ENCODE measurements at places on chromosomes 2 and 18.

DNA sequence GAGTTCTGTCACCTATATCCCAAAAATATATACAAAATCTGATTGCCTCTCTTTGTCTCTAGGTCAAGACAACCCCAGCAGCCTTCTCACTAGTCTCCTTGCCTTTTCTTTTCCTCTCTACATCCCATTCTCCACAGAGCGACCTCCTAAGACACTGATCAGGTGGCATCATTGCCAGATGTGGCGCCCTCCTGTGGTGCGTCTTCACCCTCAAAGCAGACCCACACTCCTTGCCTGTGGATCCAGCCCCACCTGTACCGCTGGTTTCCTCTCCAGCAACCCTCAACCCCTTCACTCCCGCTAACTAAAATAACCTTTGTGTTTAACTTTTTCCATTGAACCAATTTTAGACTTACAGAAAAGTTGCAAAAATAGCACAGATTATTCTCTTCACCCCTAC, 273.3 kb downstream of the GLI2 start:
- peak; percentile 5 for DNase-seq

- DNase-seq, result peak; percentile 39
These were observed 477.4 kb downstream of the CPS1 start for GRCh38 chr2:211033765-211034164.

GRCh38 chr2:239729151-239729550, 296.0 kb downstream of the NDUFA10 start:
- DNase-seq, result no peak

DNA sequence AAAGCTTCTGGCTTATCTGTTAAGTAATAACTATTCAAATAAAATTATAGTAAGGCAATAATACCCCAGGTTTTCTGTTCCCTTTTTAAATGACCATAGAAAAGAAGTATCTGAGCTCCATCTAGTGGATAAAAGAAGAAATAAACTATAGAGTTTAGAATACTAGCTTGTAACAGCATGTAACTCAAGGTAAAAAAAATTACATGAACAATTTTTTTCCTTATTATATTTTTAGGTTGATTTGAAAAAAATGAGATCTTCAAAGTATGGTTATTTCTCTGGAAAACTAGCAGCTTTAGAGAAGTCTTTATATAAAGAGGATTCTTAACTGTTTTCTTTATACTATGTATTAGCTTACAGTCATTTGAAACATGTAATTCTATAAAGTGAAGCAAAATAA, 58.1 kb downstream of the NCKAP1 start:
- peak; percentile 65 for DNase-seq
